HS-27A (cell line): ENCODE measurements at places on chromosomes 5 and 9.
A peak's percentile ranks its signal among the peaks of the same experiment; 100 is the strongest.

- no peak for DNase-seq
Measured at GRCh38 chr5:151002681-151003502, 17.5 kb upstream of the GPX3 start.

DNA sequence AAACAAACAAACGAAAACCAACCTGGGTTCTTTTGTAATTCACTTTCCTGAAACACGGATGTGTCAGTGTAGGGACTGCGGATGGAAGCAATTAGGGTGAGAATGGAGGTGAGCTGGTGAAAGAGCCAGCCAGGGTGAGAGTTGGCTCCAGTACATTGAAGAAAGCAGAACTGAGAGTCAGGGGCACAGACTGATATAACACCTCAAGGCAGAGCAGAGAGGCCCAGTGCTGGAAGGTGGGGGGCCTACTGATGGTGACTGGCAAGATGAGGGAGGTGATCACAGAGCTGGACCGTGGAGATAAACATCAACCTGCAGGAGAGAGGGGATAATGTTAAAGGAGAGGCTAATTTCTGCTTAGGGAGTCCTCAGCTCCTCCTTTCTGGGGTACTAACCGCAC is 221.1 kb downstream of the MAN2A1 start:
- no peak for DNase-seq

DNA sequence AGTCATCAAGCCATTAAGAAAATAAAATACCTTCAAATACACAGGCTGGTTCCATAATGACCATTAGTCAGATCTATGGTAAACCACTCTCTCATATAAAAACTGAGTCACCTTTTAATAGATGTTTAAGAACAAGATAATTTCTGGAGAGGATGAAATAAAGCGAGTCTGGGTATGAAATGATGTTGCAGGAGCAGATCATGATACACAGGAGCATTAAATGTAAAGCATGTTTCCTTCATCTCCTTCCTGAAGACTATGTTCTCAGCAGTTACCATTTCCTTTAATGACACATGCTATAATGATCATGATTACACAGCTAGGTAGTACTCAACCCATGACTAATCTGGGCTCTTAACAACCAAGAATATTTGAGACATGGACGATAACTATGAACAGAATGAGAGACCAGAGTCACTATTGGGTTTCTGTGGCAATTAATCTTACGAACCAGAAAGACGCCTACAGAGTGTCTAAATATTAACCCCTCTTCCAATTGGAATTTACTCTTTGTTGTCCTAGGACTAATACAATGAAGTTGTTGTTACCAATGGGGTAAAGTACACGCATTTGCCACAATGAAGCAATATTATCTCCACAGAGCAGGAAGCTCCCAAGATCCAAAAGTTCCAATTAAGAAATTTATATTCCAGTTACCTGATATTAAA is 105.6 kb downstream of the NR6A1 start:
- no peak for DNase-seq

DNA sequence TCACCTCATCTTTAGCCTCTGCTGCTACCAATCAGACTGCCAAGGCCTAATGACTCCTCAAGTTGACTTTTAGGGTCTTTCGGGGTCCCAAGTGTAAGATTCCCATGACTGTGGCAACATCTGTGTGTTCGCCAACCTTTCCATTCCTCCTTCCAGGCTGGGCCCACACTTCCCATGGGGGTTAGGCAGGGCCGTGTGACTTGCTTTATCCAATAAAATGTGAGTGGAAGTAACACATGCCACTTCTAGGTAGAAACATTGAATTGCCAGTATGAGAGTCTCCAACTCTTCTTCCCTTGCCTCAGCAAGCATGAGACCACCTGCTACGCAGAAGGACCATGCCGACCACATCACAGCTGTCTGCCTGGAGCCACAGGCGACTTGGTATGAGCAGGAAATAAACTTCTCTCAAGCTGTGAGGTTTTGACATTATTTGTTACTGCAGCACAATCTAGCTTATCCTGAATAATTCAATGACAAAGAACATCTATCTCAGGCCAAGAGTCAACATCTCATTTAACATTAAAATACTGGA is 190.4 kb upstream of the IER5L start:
- DNase-seq: no peak

DNA sequence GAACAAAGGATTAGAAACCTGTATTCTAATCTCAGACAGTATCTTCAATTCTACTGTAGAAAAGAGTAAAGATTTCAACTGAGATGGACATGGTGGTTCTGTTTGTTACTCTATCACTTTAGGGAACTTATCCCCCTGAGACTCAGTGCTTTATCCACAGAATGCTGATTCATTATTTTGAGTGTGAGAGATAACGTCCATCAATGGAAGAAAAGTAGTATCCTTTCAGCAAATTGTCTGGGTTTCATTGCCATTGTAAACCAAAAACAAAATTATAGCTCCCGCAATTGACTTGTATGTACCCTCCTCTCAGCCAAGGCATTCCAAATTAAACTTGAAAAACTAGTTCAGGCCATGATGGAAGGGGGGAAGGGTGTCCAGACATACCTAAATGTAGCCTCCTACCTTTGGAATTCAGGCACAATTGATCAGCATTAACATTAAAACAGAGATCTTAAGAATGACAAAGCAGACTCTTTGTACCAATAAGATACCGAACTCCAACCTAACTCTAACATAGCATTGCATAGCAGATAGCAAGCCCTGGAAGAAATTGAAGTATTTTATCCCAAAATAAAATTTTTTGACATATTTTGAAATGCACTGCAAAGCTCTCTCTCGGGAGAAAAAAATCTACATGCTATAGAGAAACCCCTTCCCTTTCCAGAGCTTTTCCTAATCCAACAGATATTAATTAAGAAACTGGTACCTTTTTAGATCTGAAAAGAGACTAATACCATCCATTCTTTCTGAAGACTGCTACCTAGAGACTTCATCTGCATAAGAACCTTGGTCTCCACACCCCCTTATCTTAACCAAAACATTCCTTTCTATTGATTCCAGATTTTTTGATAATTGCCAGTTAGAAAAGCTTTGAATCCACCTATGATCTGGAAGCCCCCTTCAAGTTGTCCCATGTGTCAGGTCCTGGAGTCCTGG is 1055.7 kb downstream of the PTPRD start:
- no peak for DNase-seq

DNA sequence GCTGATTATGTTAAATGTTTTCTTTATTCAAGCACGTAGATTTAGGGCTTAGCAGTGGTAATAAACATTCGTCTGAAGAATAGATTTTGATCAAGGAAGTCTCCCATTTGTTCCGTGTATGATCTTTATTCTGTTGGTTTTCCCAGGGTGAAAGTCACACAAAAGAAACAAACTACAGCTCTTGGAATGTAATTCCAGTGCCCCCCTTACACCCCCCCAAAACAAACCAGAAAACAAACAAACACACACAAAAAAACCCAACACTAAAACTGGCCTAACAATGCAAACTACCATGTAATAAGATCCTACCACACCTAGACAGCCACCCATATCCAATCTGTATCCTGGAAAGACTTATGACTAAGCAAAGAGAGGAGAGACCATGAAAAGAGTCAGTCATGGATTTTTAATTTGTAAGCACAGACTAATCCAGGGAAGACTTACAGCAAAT is 196.2 kb upstream of the ELL2 start:
- no peak for DNase-seq

- DNase-seq: no peak
Measured at GRCh38 chr5:113162770-113163169, 186.2 kb downstream of the DCP2 start.

DNA sequence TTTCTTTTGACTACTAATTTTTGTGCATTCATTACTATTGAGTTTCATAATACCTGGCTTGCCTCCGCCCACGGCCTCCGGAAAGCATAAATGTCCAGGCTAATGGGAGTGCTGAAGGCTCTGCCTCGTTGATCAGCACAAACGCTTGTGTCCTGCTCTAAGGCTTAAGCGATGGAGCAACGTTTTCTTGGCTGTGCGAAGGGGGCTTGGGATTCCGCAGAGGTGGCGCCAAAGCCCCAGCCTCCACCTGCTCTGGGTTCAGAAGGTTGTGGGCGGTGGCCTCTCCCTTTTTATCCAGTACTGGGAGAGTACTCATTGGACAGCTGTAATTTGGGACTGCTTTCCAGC is 19.7 kb downstream of the ANXA2R start:
- no peak for DNase-seq

DNA sequence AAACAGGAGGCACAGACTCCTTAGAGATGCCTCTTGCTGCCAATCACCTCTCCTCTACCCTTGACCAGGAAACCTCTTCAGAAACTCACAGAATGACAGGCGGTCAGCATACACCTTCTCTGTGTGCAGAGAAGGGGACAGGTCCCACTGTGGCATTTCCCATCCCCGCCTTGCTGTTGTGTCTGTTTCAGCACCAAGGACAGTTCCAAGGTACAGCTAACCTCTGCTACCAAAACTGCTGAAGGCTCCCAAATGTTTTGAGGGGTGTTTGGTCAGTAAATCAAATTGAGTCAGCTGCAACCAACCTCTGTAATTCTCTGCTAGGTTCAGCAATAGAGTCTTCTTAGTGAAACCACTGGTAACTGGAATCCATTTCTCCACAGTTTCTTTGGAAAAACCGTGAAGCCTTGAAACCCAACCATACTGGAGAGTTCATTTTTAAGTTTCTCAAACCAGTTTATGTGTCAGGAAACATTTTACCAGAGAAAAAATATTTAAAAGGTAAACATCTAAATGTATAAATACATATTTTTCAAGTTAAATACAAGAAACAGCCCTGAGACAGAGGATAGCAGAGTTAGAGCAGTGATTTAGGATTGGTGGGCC is 122.0 kb downstream of the DRD1 start:
- DNase-seq: no peak

DNA sequence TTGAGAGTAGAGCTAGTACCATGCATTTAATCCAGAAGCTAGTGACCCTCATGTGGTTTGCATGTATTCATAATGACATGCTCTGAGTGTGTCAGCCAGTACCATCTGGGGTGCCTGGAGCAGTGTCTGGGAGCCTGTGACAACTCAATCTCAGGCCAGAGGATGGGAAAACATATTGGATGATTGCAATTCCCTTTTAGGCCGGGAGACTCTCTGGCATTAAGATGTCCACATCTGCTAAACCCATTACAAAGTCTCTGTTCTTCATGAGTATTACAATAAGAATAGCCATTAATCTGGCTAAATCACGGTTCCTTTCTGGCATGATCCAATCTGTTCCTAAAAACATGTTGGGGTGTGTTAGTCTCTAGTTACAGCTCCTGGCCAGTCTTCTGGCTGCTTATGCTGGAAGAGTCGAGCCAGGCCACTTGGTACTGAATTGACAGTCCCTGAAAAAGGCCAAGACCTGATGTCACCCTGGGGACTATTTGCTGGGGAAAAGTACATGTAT is 475.7 kb downstream of the ENC1 start:
- DNase-seq: no peak

DNA sequence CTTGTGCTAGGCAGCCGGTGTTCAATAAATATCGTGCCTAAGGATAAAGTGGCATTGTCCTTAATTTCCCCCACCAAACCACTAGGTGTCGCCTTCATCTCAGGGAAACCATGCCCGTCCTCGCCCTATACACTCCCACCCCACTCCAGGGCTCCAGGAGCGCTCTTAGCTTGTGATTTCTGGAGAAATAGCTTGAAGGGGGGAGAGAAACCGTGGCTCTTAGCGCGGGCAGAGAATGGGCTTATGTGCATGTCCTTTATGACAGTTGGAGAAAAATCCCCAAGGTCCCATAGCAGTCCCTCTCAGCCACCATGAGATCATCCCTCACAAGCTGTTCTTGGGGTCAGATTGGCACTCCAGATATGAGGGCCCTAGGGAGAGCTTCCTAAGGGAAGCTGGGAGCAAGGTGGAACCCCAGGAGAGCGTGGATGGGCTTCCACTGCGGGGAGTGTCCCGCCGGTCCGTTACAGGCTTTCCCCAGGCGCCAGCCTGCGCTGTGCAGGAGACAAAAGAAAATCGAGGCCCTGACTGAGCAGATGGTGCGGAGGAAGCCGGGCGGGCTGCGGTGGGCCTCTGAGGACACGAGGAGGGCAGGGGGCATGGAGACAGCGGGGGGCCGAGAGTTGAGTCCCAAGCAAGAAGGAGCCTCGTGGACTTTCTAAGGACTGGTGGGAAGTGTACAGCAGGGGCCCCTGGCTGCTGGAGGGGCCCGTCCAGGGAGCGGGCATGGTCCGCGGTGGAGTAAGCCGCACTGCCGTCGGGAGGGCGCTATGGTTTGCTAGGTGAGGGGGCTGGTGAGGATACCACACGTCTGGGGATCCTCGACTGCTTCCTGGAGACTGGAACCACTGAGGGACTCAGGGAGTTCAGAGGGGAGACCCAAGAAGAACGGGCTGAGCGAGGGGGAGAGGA is 750 bp upstream of the NPR2 start:
- peak; percentile 57 for DNase-seq

- DNase-seq: no peak
Measured at GRCh38 chr9:33294670-33295432, 4.5 kb downstream of the NFX1 start.

DNA sequence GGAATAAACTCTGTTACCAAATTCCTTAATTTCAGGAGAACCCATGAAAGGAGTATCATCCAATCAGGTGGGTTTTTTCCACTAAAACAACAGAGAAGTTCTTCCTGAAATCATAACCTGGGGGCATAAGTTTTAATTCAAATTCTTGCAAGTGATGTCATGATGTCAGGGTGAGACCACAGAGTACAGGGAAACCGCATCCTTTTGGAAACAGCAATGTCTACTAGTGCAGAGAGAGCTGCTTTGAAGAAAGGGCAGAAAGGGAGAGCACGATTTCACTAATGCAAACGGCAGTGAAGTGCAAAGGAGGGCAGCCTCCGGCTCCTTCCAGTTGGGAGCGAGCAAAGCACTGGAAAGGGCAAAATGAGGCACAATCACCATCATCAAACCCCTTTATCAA is 20.6 kb upstream of the CMBL start:
- no peak for DNase-seq

- peak; percentile 74 for DNase-seq
Measured at GRCh38 chr5:10555277-10555684, 8.6 kb upstream of the ANKRD33B start.

DNA sequence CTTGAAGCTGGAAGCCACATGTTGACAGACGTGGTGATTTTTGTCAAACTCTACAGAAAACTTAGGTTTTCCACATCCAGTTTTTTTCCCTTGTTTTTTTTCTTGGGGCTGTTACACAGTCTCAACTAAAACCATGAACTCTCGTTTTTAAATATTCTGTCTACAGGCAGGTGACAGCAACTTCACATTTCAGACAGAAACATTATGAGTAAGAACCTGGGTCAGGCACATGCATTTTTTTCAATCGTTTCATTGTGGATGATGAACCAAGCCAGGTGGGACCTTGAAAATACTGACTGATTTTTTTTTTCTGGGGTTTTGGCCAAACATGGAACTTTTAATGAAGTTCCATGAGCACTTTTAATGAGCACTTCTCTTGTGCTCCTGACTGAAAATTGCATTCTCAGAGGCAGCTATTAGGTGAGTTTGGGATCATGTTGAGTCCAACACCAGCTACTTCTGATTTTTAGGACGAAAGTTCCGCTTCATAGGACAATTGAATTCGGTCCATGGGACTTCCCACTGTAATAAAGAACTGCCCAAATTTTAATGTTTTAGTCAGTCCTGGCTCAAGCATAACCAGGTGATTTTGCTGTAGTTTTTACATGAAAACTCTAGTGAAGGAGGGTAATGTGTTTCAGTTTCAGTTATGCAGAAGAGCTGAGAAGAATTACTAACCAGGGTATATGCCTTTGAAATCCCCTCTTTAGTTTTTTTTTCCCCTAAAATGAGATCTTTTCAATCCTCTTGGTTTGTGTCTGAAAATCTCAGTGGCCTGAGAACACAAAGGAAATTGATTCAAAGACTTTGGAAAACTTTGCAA is 93.2 kb upstream of the ADAMTS16 start:
- no peak for DNase-seq

- DNase-seq: no peak
Measured at GRCh38 chr9:134398756-134399155, 72.5 kb downstream of the RXRA start.
